ENCODE measurements at places on chromosomes 6 and 20.

GRCh38 chr20:15113144-15113773, 775.8 kb upstream of the FLRT3 start:
- DNase-seq: no peak

DNA sequence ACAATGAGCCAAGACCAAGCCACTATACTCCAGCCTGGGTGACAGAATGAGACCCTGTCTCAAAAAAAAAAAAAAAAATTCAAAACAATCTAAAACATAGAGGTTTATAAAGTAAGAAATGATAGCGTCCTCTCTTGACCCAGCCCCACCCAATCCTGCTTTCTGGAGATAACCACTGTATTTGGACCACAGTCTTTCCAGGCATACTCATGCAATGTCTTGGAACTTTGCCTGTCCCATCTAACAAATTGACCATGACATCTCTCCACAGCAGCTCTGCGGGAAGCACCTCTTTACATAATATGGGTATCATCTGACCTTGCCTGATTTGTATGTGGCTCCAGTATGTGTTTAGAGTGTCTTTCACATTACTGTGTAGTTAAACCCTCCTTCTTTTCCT, 9.1 kb upstream of the SHLD1 start:
- no peak for DNase-seq

DNA sequence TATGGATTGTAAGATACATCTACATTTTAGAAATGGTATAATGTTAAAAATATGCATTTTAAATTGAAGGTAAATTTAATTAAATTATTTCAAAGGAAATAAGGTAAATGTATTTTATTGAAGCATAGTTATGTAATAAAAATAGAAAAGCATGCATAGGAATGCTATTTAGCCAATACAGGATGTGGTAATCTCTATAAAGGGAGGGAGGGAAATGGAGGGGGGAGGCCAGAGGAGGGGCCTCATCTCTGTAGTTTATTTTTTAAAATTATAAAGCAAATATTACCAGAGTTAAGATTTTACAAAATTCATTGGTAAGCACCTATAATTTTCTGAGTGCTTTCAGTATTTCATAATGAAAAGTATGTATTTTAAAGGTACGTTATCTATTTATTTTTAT, 27.2 kb downstream of the SLC16A10 start:
- no peak for DNase-seq

- no peak for DNase-seq
Observed at GRCh38 chr20:63006540-63007359, at the start of gene BHLHE23. TSS of gene BHLHE23 (minus strand) at chr20:63006964. CDS start at chr20:63006774, 190 bp downstream.

GRCh38 chr6:132841966-132842365, 27.6 kb downstream of the RPS12 start:
- no peak for DNase-seq

DNA sequence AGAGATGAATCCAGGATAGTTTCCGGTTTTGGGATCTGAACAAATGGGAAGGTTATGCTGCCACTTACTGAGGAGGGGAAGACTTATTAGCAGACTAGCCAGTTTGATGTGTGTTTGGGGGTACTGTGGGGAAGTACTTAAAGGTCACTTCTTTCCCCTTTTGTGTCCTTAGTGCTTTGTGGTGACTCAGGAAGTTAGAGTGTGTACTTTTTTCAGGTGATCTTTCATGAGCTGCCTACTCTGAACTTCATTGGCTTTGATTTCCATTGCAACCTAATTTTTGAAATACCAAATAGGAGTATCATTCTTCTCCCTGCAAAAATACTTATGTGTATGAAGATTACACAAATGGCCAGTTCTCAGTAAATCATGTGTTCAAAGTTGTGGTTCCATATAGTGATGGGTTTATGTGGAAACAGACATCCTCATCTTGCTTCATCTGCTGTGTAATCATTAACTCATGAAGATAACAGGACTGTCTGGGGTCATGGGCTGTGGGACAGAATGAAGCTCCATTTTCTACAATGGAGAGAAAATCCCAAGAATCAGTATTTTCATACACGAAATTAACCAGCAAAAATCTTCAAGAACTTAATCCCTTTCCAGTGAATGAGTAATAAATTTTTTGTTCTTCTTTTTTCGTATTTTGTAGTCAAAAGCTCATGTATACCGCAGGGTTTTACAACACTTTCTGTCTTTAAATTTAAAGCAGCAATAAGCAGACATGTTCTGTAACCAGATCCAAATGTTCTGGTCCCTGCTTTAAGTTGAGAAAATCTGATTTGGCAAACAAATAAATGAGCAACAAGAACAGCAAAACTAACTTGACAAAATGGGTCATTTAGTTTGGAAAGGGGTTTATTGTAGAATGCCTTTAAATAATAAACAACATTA, 272.2 kb upstream of the FLRT3 start:
- no peak for DNase-seq

DNA sequence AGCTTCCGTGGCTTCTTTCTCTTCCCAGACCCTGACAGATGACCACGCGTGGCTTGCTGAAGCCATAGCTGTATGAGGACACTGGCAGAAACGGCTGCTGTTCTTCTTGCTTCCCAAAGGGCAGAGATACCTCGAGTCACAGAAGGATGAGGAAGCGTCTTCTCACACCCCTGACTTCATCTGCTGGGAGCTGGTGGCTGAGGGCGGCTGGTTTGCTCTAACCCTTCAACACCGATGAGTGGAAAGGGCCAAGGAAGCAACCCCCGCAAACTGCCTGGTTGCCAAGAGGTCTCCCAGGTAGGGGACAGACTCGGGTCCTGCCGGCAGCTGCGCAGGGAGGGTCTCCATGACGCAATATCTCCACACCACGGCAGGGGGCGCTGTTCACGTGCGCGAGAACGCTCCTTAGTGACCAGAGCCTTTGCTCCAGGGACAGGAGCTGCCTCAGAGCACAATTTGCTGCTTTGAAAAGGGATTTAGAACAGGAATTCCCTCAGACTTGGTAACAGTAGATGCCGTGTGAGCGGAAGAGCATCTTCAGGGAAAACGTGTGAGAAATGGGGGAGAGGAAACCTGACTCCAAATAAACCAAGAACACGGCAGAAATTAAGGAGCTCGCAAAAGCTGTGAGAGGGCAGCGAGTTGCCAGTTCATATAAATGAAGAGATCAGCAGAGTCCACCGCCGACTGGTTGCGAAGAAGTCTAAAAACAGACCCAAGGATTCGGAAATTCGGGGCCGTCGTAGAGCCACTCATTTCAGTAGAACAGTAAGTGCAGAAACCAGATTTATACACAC, 80.2 kb downstream of the ERMARD start:
- peak; percentile 45 for DNase-seq

GRCh38 chr6:168722397-168722796, 281.4 kb downstream of the SMOC2 start:
- no peak for DNase-seq

GRCh38 chr20:59422872-59423544, 122.6 kb downstream of the EDN3 start:
- DNase-seq: no peak
